ENCODE measurements at places on chromosomes 5 and 9.

- ATAC-seq, result no peak
Measured at GRCh38 chr9:108671176-108671575, 184.6 kb downstream of the ACTL7B start.

DNA sequence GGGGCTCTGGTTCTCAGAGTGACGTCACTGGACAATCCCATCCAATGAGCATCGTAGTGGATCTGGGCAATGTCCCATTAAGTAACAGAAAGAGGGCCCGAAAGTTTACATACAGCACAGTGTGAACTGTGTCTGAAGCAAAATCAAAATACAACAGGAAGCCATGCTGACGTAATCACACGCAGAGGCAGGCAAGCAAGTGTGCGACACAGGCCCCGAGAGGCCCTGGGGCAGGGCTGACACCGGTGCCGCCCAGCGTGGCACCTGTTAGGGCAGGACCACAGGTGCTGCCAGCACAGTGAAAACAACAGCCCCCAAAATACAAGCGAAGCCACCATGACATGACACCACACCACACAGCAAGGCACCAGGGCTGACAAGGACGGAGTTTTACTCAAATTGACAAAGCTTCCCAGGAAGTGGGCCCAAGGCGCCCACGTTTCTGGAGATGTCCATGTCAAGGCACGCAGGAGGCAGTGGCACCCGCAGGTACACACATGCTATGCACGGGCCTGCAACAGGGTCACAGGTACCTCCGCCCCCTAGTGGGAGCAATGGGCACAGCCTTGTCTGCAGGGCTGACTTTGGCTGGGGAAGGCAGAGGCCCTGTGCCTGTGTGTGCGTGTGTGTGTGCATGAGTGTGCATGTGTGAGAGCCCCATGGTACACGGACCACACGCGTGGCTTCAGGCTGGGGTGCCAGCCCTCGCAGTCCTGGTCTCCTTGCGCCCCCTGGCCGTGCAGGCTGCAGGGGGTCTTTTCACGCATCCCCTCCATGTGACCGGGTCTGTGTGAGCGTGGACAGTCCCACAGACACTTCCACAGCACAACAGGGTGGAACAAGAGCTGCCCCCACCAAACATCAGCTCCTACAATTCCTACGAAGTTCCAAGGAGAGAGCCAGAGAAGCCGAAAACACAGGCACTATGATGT is 19.6 kb downstream of the QSOX2 start:
- ATAC-seq, result peak; percentile 69

DNA sequence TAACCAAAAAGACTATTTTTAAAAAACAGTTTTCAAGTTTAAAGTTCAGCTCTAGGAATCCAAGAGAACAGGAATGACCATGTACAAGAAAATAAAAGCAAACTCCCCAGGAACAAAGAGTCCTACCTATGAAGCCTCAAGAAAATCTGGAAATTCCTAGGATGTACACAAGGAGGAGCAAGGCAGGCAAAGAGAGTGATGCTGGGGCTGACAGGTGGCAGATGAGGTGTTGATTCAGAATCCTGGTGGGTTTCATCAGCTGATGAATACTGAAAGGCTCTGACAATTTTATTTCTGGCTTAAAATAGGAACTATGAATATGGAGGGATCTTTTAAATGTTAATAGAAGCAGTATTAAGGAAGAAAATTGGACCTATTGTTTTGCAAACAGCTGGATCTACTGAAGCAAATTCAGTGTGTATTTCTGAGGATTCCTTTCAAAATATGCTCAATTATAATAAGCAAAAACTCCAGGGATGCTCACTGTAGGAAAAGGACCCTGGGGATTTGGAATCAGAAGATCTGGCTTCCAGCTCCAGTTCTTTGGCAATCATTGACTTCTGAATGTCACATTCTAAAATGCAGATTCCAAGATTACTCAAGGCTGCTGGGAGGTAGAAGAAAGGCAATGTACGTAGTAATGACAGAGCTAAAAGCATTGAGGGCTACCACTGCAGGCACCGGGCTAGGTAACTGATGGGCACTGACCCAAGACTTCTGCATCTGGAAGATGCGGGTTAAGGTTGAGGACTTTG is 28.0 kb upstream of the SH3RF2 start:
- ATAC-seq, result no peak

DNA sequence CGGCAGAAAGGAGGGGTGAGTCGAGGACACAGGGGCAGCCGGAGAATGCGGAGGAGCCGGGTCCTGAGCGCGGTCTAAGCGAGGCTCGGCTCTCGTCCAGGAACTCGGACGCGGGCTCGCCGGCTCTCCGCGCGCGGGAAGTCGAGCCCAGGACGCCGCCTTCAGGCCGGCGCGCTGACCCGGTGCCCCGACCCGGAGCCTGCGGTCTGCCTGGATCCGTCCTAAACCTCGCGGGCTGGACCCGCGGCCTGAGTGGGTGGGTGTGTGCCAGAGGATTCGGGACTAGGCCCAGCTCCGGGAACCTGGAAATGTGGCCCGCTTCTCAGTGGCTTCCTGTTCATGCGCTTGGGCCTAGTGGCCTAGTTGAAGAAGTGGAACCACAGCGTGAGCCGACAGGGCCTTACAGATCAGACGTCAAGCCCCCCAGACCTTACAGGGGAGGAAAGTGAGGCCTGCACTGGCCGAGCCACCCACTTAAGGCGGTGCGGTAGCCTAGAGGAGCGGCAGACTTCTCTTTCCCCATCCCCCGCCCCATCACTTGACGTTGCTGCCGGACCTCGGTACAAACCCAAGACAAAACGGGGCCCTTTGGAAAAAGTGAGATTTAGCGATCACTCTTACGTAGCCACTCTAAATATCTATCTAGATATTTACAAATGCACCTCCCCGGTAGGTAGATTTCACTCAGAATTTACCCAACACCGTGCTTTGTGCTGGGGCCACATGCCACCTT is 1.2 kb downstream of the CDKN2B-AS1 start:
- no peak for ATAC-seq

DNA sequence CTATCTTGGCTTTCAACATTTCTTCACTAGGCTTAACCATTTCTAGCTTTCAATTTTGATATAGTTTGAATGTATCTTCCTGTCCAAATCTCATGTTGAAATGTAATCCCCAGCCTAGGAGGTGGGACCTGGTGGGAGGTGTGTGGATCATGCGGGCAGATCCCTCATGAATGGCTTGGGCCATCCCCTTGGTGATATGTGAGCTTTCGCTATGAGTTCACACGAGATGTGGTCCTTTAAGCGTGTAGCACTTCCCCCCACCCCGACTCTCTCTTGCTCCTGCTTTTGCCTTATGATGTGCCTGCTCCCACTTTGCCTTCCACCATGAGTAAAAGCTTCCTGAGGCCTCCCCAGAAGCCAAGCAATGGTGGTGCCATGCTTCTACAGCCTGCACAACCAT is 40.6 kb downstream of the PHAX start:
- ATAC-seq, result no peak

- no peak for ATAC-seq
Measured at GRCh38 chr9:108618906-108619550, 236.8 kb downstream of the ACTL7B start.

- no peak for ATAC-seq
Measured at GRCh38 chr5:123754908-123755307, 242.9 kb downstream of the CSNK1G3 start.

- peak; percentile 92 for ATAC-seq
Measured at GRCh38 chr5:88251048-88251711, 17.5 kb downstream of the TMEM161B start.

- no peak for ATAC-seq
Measured at GRCh38 chr9:115756736-115757135, 396.9 kb upstream of the PAPPA start.

GRCh38 chr5:74641735-74642542 is 1.4 kb upstream of the ENC1 start:
- no peak for ATAC-seq

- ATAC-seq, result no peak
Measured at GRCh38 chr5:140041492-140042392, 1.4 kb downstream of the NRG2 start.

DNA sequence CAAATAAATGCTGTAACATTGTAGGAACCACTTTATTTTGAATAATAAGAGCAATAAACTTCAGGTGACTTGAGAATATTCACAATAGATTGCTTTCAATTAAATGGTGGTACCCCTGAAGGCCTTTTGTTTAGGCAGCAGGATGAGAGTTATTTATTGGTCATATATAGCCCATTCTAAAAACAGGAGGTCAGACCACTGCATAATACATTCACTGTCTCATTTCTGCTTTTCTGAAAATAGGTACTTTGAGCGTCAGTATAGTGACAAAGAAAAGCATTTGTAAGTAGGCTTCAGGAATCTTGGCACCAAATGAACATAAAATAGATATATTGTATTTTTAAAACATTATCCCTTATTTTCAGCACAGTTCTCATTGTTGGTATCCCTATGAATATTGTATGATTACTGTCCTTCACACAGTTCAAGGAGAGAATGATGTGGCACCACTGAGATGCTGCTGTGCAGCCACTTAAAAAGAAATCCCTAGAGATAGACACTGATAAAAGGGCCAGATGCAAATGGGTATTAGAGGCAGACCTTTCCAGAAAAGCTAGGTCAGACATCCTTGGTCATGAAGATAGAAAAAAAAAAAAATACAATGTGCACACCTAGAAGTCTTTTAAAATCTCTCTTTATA is 381.8 kb upstream of the ST8SIA4 start:
- no peak for ATAC-seq

GRCh38 chr5:107736638-107737037 is 65.9 kb upstream of the EFNA5 start:
- ATAC-seq, result no peak

DNA sequence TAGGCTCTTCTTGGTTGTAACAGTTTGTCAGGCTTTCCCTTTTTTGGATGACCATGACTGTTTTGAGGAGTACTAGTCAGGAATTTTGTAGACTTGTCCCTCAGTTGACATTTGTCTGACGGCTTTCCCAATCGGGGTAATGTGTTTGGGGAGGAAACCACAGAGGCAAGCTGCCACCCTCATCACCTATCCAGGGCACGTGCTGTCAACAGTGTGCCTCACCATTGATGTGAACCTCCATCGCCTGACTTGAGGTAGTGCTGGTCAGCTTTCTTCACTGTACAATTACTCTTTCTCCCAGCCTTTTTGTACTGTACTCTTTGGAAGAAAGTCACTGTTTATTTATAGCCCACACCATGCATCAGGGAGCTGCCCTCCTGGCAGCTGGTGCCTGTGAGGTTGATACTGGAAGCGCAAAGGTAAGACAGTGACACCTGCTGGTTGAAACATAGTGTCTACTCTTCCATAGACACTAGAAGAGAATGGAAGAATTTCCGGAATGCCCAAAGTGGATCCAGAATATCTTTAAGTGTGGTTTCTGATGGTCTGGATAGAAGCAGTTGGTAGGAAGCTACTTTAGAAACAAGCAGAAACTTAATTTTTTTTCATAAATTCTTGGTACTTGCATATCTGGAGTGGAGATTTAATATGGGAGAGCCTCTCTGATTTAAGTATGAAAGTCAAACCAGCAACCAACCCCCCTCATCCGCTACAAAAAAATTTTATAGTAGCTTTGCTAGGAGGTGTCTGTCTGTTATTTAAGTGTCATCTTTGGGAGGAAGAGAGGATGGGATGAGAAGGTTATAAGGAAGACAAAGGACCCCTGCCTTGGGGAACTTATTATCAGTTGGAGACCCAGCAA is 69.3 kb downstream of the SNX30 start:
- ATAC-seq, result peak; percentile 42

GRCh38 chr5:45109062-45109461 is 300.3 kb downstream of the MRPS30 start:
- ATAC-seq, result no peak

- no peak for ATAC-seq
Measured at GRCh38 chr9:14532456-14533115, 160.6 kb downstream of the ZDHHC21 start.

DNA sequence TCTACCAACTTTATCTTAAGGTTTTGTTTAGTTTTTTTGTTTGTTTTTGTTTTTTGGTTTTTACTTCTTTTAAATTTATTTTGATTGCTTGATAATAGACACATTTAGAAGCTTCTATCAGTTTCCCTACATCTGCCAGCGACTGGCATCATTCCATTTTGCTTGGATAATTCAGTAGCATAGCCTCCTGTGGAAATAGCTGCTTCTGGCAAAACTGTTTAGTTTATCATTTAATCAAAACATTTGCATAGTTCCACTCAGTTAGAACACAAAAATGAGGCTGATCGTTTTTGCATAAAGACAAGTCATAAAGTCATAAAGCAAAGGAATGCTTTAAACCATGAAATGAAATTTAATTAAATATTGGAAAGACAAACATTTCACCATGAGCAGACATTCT is 133.7 kb upstream of the NFIL3 start:
- no peak for ATAC-seq

- ATAC-seq, result no peak
Measured at GRCh38 chr5:171585981-171586380, 166.5 kb downstream of the FGF18 start.

GRCh38 chr5:34622098-34622400 is 34.1 kb upstream of the RAI14 start:
- no peak for ATAC-seq

DNA sequence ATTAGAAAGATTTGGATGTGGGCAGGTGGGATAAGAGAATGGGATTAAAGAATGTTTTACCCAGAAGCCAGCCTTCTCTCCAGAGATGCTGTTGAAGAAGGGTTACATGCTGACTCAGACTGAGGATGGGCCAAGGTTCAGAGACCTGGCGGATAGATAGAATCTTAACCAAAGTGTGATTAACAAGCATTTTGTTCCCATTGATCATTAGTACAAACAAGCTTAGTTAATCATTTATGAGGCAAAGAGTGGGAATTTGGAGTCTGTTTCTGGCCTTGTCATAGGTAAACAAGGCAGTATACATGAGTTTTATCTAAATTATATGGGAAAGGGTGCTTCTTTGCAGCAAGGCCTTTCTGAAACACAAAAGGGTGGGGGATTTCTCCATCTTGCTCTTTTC is 20.8 kb upstream of the DTWD2 start:
- no peak for ATAC-seq

- no peak for ATAC-seq
Measured at GRCh38 chr5:176740131-176740701, 70.1 kb upstream of the UNC5A start.

GRCh38 chr5:143931476-143931875 is 119.5 kb downstream of the HMHB1 start:
- no peak for ATAC-seq

GRCh38 chr9:19397845-19398244 is 11.0 kb upstream of the ACER2 start:
- no peak for ATAC-seq

DNA sequence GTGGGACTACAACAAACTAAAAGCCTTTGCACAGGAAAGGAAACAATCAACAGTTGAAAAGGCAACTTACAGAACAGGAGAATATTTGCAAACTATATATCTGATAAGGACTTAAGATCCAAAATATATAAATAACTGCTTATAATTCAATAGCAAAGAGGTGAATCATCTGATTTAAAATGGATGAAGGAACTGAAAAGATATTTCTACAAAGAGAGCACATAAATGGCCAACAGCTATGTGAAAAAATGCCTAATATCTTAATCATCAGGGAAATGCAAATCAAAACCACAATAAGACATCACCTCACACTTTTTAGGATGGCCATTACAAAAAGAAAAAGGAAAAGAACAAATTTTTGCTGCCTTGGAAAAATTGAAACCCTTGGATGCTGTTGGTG is 100.4 kb downstream of the LURAP1L start:
- ATAC-seq, result no peak

GRCh38 chr5:141647242-141647641 is 4.0 kb downstream of the FCHSD1 start:
- ATAC-seq, result no peak

GRCh38 chr5:84239494-84239893 is 145.2 kb downstream of the EDIL3 start:
- no peak for ATAC-seq

GRCh38 chr5:98827161-98827560 is 53.7 kb downstream of the RGMB start:
- no peak for ATAC-seq
